Stimulated activated CD4-positive, alpha-beta T cell treated with anti-CD3 and anti-CD28 coated beads, TNF-alpha, amount 100 ng/mL, for 48 hours (primary cell): ENCODE measurements at places on chromosomes 6 and 20.

DNA sequence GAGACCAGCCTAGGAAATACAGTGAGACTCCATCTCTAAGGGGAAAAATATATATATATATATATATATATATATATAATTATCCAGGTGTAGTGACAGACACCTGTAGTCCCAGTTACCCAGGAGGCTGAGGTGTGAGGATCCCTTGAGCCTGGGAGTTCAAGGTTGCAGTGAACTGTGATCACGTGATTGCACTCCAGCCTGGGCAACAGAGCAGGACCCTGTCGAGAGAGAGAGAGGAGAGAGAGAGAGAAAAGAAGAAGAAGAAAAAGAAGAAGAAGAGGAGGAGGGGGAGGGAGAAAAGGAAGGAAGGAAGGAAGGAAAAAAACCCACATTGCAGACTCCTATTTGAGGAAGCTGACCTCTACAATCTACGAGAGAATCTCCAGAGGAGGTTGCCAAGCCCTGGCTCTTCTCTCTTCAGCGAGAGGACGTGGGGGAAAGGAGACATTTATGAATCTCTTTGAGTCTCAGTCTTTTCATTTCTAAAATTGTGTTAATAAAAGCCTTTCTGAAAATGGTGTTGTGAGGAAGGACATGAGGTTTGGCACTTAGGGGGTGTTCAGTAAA, 49.7 kb downstream of the COL11A2 start:
- DNase-seq: no peak

- DNase-seq: no peak
These were observed 187.1 kb upstream of the TCF21 start for GRCh38 chr6:133701633-133702331.

- DNase-seq: no peak
These were observed 29.1 kb downstream of the ZDHHC14 start for GRCh38 chr6:157410045-157410444.

DNA sequence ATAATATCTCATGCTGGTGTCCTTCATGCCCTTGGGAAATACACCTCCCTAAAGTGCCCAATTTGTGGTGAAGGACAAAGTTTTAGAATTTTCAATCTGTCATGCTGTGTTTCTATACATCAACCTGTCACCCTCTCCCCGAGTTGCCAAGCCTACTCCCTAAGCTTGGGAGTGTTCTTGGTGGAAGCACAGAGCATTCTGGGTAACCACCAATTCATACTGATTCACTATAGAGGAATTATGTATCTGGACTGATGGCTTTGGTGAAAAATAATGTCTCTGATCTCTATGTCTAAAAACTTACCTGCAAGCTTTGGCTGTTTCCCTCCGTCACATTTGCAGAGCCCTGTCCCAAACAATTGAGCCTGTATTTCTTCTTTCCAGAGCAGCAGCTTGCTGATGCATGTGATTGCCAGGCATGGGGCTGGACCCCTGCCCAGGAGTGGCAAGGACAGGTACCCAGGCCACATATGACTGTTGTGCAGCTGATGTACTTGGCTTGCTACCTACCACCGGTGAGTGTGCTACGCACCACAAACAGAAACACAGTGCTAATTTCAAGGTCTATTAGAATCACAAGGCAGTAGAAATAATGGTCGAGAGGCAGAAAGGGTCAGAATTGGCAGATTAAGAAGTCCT, 202.8 kb upstream of the CITED2 start:
- no peak for DNase-seq

- no peak for DNase-seq
These were observed 138.2 kb upstream of the CST7 start for GRCh38 chr20:24810676-24811407.

DNA sequence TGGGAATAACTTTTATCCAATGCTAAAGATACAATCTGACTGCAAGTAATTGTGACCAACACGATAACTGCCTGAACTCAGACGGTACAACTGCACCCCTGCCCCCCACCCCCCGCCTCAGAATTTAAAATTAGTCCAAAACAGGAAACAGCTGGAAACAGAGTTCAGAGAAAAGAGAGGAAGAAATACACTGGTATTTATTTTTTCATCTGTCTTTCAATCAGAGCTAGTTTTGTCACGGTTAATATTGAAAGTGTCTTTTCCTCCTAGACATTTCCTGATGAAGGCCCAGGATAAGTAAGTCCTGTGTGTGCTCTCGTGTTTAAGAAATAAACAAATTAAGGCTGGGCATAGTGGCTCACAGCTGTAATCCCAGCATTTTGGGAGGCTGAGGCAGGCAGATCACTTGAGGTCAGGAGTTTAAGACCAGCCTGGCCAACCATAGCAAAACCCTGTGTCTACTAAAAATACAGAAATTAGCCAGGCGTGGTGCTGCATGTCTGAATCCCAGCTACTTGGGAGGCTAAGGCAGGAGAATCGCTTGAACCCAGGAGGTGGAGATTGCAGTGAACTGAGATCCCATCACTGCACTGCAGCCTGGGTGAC, 21.5 kb downstream of the ACSS1 start:
- no peak for DNase-seq

- no peak for DNase-seq
These were observed 328.2 kb upstream of the MANEA start for GRCh38 chr6:95249175-95249574.

GRCh38 chr6:4101298-4101697, 22.4 kb upstream of the FAM217A start:
- no peak for DNase-seq

DNA sequence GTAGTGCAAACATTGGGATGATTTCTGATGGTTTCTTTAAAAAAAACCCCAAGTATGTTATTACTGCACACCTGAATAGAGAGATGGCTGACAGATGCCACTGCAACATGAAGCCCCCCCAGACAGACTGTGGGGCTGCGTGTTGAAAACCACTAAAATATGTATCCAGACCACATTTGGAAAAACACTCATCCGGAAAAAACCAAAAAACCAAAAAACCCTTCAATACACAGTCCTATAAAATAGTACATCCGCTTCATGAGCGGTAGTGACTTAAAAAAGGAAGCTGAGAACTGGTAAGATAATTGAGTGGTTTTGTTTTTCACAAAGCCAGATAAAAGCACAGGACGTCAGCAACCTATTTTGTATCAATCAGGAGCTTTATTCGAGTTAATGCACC, 47.1 kb upstream of the EDN3 start:
- no peak for DNase-seq

GRCh38 chr6:72849346-72849745, 227.5 kb downstream of the KCNQ5 start:
- no peak for DNase-seq

- DNase-seq: no peak
These were observed 138.6 kb upstream of the AFDN start for GRCh38 chr6:167688123-167688522.

- no peak for DNase-seq
These were observed 1108.1 kb downstream of the GRIK2 start for GRCh38 chr6:102501615-102502014.

DNA sequence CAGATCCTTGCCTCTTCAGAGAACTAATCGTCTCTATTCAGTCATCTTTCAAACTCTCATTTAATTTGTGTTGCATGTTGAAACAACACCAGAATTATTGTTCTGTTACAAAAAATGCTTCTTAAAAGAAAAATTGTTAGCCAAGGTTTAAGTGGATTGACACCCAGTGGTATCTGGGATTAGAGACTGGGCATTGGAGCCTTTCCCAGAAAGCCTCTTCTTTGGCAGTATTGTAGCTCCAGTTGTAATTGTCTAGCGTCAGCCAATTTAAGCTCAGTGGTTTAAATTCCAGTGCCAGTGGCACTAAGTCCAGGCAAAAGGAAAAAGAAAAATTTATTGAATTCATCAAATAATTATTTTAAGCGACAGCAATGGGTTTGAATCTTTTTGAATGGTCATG, 801 bp downstream of the CCDC28A start:
- no peak for DNase-seq

- no peak for DNase-seq
These were observed 31.5 kb upstream of the IRAK1BP1 start for GRCh38 chr6:78835817-78836216.

DNA sequence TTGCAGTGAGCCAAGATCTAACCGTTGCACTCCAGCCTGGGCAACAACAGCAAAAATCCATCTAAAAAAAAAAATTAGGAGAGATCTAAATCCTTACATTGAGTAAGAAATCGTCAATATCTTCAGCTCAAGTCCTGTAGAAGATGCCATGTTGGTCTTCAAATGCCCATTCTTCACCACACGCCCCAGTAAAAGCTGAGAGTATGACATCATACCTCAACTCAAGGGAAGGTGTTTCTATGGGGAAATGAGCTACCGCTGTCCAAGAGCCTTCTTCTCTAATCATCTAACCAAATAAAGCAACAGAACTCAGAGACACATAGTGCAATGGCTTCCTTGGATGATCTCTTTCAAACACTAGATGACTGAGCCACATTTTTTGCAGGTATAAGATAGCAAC, 2.5 kb upstream of the ZC3H12D start:
- no peak for DNase-seq

DNA sequence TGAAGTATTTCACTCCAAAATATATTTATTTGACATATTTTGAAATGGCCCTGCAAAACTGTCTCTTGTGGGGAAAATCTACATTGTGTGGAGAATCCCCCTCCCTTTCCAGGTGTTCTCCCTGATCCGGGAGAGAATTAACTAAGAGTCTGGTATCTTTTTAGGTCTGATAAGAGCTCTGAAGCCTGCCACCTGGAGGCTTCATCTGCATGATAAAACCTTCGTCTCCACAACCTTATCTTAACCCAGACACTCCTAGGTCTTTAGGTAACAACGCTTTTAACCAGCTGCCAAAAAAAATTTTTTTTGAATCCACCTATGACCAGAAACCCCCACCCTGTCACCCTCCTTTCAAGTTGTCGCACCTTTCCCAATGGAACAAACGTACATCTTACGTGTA, 43.0 kb downstream of the FAM184A start:
- no peak for DNase-seq

- DNase-seq: no peak
These were observed 47.4 kb downstream of the SLC23A2 start for GRCh38 chr20:4953881-4954280.

DNA sequence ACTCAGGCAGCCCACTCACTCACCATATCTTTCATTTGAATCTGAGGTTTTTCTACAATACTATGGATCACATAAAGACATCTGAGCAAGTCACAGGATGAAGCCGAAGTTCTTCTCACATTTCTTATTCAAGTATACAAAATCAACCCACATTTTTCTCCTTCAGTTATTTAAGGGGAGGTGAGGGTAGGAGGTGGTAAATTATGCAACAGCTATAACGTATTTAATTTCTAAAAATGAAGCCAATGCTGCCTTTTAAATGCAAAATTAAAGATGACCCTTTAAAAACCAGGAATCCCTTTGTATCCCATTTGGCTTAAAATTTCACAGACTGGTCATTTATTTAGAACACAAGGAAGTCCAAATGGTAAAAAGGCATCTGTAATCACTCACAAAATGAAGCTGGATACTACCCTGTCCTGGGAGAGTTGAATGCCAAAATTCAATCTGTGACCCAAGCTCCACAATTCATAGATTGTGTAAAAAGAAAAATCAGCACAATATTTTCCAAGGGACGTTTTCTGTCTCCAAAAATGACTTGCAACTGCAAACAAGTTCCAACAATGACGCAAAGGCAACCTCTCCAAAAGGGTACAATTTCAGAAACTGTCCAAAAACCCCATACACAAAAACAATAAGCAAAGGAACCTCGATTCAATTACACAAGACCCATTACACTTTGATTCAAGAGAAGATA, 48.8 kb downstream of the EPB41L2 start:
- no peak for DNase-seq

DNA sequence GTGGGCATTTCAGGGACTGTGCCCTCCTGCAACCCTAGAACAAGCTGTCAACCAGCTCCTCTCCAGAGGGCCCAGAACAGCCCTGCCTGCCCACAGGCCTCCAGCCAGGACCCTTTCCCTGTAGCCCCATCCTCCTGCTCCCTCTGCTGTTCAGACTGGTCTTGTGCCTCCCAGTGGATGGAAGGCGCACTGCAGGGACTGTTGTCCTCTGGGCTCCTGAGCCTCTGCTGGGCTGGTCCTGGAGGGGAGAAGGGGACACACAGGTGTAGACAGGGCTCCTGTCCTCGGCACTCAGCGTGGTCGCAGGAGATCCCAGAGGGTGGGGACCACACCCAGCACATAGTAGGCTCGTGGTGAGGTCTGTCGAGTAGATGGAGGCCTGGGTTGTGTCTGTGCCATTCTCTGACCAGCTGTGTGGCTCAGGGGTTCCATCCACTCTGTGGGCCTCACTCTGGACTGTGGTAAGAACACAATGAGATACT, 11.5 kb downstream of the ITPR3 start:
- peak; percentile 56 for DNase-seq

DNA sequence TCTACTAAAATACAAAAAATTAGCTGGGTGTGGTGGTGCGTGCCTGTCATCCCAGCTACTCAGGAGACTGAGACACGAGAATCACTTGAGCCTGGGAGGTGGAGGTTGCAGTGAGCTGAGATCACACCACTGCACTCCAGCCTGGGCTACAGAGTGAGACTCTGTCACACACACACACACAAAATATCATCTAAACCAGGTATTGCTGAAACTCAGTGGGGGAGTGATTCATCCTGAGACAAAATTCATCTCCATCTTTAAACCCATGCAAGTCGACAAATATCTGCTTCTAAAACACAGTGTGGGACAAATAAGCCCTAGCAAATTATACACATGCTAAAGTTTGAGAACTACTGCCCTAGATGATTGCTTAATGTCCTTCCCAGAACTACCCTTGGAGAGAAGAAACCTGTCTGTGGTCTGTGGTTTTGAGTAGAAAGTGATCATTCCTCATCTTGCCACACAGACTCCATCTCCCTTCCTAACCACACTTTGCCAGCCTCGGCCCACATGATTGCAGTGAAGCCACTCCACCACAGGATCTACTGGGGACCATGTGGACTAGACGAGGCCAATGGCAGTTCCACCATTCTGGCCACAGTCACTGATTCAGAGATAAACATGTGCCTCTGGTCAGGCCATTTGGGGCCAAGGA, 130.3 kb downstream of the OPRM1 start:
- no peak for DNase-seq

DNA sequence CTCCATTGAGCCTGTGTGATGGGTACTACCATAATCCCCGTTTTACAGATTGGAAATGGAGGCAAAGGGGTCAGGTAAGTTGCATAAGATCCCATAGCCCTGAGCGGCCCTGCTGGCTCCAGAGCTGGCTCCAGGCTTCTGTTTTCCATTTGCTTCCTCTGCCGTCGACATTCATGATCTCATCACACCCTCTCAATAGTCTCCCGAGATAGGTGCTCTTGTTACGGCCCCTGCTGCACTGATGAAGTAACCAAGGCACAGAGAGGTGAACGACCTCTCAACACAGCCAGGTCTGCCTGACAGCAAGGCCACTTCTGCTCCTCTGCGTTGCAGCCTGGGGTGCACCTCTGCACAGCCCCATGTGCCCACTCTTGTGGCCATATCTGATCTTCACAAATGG, 16.9 kb downstream of the CDH22 start:
- DNase-seq: no peak
